ENCODE measurements at places on chromosomes 7 and 10.

- DNase-seq, result no peak
Observed at GRCh38 chr7:26049081-26049480, 102.9 kb upstream of the NFE2L3 start.

DNA sequence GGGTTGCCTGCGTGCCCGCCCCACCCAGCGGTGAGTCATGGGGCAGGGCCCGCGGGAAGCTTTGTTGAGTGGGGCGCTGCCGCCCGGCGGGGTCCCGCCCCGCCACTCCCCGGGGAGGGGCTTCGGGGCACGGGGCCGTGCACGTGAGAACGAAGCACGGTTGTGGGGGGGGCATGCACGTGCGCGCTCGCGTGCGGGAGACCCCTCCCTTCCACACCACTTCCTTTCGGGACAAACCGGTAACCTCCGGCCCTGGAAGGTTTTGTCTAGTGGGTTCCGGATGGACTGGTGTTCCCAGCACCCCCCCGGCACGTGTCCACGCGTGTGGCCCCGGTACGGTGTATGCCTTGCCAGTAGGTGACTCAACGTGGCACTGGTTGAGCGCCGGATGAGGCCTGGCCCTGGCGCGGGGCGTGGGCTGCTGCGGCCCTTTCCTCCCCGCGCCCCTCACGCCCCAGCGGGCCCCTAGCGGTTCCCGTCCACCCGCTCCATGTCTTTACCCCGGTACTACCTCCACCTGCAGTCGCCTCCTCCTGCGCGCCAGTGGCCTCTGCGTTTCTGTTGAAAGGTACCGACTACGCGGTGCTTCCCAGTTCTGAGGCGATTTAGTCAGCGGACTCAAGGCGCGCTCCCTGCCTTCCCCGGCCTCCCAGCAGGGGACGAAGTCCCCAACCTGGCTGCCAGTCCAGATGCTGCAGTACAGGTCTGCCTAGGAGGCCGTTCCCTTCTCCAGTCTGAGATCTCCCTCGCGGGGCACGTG lies 3.1 kb downstream of the ADIRF start:
- peak; percentile 93 for DNase-seq

- no peak for DNase-seq
Observed at GRCh38 chr7:135925210-135925609, 51.9 kb downstream of the MTPN start.

DNA sequence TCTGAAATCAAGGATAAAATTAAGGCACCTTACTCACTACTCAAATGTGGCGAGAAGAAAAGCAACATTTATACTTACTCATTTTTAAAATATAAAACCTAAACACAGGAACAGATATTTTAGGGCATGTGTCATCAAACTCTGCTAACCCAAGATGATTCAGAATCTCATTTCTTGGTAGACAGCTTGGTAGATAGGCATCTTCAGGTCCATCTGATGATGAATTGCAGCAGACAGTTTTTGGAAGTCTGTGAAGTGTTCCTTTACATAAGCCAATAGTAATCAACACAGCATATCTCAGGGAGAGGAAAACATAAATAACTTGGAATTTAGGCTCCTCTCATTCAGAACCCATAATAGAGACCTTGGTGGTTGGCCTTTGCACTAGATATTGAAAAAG lies 3.4 kb downstream of the HIPK2 start:
- no peak for DNase-seq

- DNase-seq, result no peak
Observed at GRCh38 chr10:21814866-21815265, 188.7 kb downstream of the DNAJC1 start.

GRCh38 chr7:121079425-121080169 lies 91.1 kb downstream of the CPED1 start:
- DNase-seq, result no peak

GRCh38 chr10:26368463-26368862 lies 69.7 kb upstream of the APBB1IP start:
- DNase-seq, result peak; percentile 42

DNA sequence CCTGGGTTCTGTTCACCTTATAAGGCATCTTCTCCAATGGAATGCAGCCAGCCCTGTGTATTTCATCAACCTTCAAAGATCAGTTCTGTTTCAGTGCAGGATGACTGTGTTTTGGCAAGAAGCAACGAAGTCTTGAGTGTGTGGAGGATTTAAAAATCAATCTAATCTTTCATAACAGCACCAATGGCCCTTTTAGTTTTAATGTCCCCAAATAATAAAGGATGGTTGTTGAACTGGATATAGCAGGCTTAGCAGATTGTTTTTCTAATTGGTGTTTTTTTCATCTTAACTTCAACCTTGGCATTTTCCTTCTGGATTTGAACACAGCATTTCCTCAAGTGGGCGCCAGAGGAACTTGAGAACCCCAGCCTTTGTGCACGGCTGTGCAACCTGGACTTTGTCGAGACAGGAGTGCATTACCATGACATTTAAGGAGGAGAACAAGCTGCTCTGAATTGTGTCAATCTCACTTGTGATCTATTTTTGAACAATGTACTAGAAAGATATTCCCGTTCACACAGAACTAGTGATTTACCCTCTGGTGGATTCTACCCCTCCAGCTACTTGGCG lies 313.3 kb upstream of the AKR1E2 start:
- no peak for DNase-seq

GRCh38 chr7:117061751-117062150 lies 108.5 kb downstream of the ST7 start:
- DNase-seq, result no peak

DNA sequence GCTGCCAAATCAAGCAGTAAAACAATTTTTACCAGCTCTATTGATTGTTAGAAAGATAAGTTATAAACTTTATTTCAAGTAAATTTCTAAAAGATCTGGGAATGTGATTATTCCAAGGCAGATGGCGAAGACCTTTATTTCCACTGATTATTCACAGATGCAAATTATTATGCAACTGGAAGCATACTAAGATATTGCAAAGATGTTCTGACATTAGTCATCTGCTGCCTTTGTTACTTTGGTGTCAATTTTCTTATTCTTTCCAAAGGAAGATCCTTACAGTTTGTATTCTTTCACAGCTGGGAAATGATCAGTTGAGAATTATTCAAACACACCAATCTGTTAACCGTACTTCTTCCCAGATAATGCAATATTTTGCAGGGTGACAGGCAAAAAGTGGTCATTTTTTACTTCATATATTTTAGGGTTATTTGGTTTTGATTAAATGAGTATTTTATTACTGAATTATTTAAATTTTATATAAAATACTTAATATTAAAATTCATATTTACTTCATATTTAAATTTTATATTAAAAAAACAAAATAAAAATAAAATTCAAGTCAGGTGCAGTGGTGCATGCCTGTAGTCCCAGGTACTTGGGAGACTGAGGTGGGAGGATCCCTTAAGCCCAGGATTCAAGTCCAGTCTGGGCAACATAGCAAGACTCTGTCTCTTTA lies 171.3 kb downstream of the FZD1 start:
- no peak for DNase-seq

DNA sequence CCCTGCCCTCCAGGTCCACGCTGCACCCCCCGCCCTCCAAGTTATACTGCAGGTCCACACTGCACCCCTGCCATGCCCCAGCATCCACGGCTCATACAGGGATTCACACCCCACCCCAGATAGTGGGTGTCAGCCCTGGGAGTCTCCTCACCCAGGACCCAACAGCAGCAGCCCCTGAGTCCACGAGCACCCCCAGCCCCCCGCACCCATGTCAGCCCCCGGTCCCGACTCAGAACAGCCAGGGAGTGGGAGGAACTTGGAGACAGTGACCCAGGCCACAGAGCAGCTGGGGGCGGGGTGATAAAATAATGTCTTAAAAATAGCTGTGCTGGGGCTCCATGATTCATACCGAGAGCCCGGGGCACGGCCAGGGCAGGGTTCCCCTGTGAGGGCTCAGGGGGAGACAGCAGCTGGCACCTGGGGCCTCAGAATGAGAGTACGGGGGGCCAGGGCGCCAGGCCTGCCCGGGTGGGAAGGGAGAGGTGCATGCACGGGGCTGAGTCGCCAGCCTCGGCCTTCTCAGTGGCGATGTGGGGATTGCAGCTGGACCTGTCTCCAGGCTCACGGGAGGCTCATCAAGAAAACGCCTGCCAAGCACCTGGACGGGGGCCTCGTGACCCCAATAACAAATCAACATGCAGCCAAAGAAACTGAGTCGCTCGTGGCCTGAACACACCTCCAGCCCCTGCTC lies 29.8 kb downstream of the ADAP1 start:
- DNase-seq, result peak; percentile 81

DNA sequence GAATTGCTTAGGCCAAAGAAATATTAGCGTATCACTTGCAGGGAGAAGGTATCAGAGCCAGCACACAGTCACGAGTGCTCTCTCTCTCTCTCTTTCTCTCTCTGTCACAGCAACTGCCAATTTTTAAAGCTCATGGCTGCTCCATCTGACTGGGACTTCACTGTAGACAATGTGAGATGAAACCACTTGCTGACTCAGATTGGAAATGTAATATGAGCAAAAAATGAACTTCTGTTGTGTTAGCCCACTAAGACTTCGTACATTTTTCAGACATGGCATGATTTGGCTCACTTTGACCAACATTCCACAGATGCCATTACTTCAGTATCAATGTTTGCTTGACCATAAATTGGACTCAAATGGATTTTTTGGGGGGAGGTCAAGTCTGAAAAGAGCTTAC lies 68.1 kb downstream of the DGKB start:
- DNase-seq, result no peak

DNA sequence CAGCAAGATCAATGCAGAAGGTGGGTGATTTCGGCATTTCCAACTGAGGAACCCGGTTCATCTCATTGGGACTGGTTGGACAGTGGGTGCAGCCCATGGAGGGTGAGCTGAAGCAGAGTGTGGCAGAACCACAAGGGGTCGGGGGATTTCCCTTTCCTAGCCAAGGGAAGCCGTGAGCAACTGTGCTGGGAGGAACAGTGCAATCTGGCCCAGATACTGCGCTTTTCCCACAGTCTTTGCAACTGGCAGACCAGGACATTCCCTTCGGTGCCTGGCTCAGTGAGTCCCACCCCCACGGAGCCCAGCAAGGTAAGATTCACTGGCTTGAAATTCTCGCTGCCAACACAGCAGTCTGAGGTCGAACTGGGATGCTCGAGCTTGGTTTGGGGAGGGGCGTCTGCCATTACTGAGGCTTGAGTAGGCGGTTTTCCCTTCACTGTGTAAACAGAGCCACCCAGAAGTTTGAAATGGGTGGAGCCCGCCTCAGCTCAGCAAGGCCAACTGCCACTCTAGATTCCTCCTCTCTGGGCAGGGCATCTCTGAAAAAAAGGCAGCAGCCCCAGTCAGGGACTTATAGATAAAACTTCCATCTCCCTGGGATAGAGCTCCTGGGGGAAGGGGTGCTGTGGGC lies 58.6 kb upstream of the SLC26A5 start:
- no peak for DNase-seq

DNA sequence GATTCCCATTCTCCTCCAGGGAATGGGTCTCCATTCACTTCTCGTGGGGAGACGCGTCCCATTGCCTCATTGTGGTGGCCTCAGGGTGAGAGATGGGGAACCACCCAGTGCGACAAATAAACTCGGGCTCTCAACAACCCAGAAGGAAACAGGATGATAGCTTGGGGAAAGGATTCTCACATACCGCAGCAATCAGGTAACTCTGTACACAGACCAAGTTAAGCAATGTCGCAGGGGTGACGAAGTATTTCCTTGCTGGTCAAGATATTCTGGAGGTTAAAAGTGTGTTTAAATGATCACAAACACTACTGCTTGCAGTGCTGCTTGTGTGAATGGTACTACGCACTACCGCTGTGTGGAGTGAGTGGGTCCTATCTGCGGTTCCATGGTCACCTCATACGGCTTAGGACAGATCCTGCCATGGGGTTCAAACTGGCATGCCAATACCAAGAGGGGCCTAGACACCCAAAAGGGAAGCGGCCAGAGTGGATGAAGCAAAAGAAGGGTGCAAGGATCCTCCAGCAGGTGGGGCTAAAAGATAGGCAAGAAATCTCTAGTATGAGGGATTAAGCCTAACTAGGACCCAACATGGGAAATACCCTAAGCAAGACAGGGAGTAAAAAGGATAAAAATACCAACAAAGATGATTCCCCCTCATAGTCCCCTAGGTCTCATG lies 143.8 kb upstream of the TMEM106B start:
- peak; percentile 22 for DNase-seq
